Smooth muscle cell of bladder (primary cell): ENCODE measurements at places on chromosomes 11 and 22. TPM values are rescaled to one million over a fixed set of nuclear protein-coding genes. Genes with fewer than 3 reads are reported as not detected.

TYR gene
- total RNA-seq, result not detected in 2 replicates

OLFML1 gene
- 3.1 and 3.8 TPM in 2 replicates for total RNA-seq

USH1C gene
- not detected in 2 replicates for total RNA-seq

HOATZ gene
- total RNA-seq, result not detected in 2 replicates

TRIM29 gene
- 0.57 and 1.1 TPM in 2 replicates for total RNA-seq

KRTAP5-10 gene
- total RNA-seq, result not detected in 2 replicates

SCGB1D1 gene
- total RNA-seq, result not detected in 2 replicates

INS gene
- total RNA-seq, result not detected in 2 replicates

PVALB gene
- not detected in 2 replicates for total RNA-seq

PKDREJ gene
- total RNA-seq, result under 0.01 TPM in 2 replicates

OR5P2 gene
- total RNA-seq, result not detected in 2 replicates

TMEM45B gene
- under 0.01 TPM in 1 of 2 replicates, not detected in the other for total RNA-seq

CXCR5 gene
- not detected in 2 replicates for total RNA-seq

SCGB1A1 gene
- not detected in 2 replicates for total RNA-seq

TOB2 gene
- total RNA-seq, result 11.2 and 15.1 TPM in 2 replicates

CNTF gene
- total RNA-seq, result 1.2 and 1.4 TPM in 2 replicates

RAB39A gene
- total RNA-seq, result not detected in 2 replicates

APLP2 gene
- 352 and 507 TPM in 2 replicates for total RNA-seq

MYBPC3 gene
- total RNA-seq, result not detected in 2 replicates

TEX54 gene
- not detected in 2 replicates for total RNA-seq

ISX gene
- not detected in 2 replicates for total RNA-seq
